SW480 (cell line): ENCODE measurements at places on chromosomes 13 and 19.

DNA sequence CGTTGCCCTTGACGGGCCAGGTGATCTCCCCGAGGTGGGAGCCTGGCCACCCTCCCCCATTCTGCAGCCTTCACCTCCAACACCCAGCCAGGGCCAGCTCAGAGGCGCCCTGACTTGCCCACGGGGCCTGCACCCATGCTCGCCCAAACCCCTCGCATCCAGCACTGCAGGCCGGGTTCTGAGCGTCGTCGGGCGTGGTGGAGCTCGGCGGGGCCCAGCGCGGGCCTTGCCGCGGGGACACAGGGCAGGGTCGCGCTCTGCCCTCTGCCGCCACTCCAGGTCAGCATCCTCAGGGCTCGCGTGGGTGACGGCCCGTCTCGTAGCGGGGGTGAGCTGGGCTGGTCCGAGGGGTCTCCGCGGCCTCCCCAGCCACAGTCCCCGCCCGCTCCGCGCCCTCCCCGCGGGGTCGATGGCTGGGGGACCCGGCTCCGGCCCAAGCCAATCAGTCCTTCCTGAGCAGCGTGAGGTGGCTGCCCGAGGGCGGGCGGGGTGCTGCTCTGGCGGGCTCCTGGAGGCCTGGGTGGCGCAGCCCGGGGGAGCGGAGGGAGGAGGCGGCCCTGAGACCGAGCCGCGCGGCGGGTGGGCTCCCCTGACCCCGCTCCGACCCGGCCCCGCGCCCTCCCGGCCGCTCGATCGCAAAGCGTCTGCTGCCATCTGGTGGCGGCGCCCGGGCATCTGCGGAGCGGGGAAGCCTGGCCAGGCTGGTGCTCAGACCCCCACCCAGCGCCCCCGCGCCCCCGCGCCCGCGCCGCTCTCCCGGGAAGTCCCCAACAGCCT is 61.4 kb downstream of the CCNE1 start:
- DNase-seq = no peak

GRCh38 chr19:34989298-34989697 is 10.8 kb upstream of the GRAMD1A start:
- no peak for DNase-seq

- DNase-seq = peak; percentile 56
Measured at GRCh38 chr19:17718947-17719711, at the start of gene MAP1S. MAP1S (plus strand) TSS chr19:17719480; CDS start chr19:17719503, 23 bp downstream.

- no peak for DNase-seq
Measured at GRCh38 chr13:74868049-74868448, 613.9 kb downstream of the TBC1D4 start.

DNA sequence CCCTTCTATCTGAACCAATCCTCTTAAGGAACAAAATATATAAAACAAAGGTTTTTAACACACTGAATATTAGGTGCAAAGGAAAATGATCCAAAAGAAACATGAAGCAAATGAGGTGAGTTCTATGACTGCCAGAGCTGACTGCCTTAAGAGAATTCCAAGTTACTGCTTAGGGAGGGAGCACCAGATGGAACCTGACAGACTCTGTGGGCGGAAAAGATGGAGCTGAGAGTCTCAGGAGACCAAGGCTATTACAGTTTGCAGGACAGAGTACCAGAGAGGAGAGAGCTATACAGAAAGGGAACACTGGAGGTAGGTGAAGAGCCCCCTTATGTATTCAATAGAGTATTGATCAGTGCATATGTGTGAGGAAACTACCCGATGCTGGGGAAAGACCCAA is 87.2 kb downstream of the B3GLCT start:
- DNase-seq = no peak

- DNase-seq = no peak
Measured at GRCh38 chr19:19464339-19465098, 50.8 kb downstream of the TSSK6 start.

DNA sequence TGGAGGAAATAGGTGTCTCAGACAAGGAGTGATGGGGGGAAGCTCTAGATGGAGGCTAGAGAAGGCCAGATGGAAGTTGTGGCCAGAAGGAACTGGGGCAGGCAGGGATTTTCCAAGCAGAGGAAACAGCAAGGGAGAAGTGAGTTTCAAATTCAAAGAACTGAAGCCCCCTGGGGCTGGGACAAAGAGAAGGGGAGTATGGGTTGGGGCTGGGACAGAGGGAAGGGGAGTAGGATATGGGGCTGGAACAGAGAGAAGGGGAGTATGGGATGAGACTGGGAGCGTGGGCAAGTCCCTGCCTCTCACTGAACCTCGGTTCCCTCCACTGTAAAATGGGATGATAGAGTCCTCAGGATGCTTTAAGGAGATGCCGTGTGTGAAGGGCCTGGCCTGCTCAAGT is 1.9 kb upstream of the GTF2F1 start:
- no peak for DNase-seq

DNA sequence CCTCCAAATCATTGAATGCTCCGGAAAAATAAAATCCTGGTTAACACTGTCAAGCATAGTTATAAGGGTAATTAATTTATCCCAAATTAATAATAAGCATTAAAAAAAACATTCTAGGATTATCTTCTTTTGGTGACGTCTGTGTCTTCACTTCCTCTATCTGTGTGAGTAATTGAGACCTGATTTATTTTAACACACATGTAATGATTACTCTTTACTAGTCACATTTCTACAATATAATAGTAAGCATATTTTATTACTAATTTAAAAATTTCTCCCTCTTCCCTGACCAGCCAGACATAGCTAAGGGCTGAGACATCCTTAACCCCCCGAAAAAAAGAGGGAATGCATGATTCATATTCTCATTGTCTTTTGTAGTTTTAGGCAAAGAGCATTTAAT is 2.3 kb downstream of the FNDC3A start:
- DNase-seq = no peak

DNA sequence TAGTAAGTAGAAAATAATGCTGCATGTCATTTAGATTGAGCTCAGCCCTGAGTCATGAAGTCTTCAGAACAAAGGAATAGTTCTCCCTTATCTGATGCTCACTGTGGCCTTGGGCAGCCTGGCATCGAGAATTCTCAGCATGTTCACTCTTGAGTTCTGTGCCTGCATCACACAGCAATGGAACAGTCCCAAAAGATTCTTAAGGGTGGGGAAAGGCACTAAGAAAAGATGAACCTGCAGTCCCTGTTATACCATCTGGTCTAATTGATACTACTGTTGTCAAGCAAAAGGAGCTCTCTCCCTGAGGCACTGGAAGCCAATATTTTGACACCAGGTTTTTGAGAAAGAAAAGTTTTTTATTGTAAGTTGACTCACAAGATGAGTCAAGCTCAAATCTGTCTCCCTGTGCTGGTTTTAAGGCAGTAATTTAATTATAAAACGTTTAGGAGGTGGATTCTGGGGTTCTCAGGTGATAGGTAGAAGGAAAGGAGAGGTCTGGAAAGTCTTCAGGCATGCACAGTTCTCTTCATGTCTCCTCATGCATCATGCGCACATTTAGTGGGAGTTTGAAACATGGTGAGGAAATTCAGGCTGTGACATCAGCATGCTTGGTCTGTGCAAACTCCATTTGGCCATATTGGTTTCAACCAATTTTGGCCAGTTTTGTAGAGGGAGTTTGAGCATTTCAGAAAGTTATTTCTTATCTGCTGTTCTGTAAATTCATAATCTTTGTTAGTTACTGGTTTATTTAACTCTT is 38.1 kb upstream of the ZNF766 start:
- no peak for DNase-seq

DNA sequence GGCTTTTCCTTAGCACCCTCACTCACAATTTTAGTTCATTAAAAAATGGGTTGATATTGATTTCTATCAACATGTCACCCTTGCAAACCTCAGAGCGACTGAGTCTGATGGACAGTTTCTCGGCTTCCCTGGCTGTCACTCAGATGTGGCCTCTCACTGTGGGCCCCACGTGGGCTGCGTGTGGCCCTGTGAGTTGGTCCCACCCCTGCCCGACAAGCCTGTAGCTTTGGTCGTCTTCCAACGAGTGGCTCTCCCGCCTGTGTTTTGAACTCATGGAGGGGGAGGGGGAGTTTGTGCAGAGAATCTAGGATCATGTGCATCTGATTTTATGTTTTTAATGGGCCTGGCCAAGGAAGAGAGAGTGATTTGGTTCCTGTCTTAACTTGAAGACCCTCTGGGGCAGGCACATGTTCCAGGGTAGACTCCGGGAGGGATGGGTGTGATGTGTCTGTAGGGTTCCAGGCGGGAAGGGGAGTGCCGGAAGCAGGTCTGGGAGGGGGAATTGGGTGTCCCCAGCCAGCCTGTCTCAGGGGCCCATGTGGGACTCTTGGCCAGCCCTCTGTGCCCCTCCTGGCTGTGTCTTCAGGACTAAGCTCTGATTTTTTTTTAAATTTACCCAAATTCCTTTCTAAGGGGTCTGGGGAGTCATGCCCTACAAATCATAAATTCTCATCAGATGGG is 18.9 kb downstream of the ATP11A start:
- DNase-seq = no peak

- DNase-seq = no peak
Measured at GRCh38 chr13:20178156-20178555, 14.6 kb downstream of the GJB2 start.

- no peak for DNase-seq
Measured at GRCh38 chr19:51294211-51294976, 17.1 kb upstream of the IGLON5 start.

GRCh38 chr13:90898811-90899210 is 448.7 kb upstream of the MIR17HG start:
- no peak for DNase-seq

DNA sequence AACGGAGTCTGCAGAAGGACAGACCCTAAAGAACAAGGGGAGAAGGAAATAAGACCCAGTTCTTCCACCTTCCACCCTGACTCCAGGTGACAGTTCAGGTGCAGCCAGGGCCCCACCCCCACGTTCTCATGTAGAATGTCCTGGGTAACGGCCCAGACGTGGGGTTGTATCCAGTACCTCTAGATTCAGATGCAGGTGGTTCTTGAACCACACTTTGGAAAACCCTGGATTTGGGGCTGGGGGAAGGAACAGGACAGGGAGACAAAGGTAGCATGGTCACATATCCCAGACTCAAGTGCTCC is 2.2 kb downstream of the DMPK start:
- DNase-seq = no peak

GRCh38 chr13:114101358-114102130 is 30.9 kb downstream of the RASA3 start:
- DNase-seq = no peak

DNA sequence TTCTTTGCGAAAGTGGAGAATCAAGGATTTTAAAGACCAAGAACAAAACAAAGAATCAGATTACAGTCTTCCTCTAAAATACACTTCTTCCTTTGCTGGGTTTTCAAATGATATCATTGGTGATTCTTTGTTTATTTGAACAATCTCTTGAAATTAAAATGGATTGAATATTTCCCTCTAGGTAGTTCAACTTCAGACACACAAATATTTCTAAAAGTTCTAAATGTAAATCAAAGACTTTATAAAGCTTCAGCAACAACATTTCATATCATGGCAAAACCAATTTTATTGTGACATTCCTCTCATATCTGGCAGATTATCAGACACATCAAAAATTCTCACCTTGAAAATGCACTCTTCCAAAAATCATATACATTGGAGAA is 13.0 kb downstream of the ZIC2 start:
- DNase-seq = no peak

- DNase-seq = no peak
Measured at GRCh38 chr13:44669534-44669933, 93.4 kb upstream of the TSC22D1 start.

- DNase-seq = peak; percentile 79
Measured at GRCh38 chr13:53250272-53250875, 221.8 kb downstream of the OLFM4 start.

- no peak for DNase-seq
Measured at GRCh38 chr13:23966691-23967615, 69.7 kb upstream of the C1QTNF9B start.

- no peak for DNase-seq
Measured at GRCh38 chr19:34673590-34673989, 3.4 kb downstream of the SCGB2B2 start.

GRCh38 chr19:32599736-32600157 is 18.8 kb downstream of the PDCD5 start:
- DNase-seq = peak; percentile 67

DNA sequence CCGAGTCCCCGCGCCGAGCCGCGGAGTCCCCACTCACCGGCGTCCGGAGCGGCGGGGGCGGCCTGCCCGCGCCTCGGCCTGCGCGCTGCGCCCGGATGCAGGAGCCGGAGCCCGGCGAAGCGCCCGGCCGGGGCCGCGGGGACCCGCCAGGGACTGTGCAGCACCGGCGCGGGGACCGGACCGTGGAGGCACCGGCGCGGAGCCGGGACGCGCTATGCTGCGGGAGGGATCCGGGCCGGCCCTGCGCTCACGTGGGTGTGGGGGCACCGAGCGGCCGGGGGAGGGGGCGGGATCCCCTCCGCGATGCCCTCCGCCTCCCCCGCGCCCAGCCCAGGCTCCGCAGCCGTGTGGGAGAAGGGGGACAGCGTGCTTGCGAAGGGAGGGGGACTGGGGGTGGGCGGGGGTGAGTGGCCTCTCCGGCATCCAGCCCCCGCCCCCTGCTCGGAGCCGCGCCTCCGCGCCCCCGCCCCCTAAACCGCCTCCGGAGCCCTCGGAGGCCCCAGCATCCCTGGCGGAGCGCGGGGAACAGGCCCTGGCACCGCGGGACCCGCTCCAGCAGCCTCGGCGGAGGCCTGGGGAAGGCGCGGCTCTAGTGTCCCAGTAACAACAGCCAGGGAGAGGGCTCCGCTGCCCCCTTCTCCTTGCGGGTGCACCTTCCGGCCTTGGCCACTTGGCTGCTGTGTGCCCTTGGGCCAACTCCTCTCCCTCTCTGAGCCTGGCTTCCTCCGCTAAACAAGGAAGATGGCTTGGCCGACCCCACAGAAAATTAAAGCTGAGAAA is at the start of gene SLC1A6:
Gene SLC1A6 (minus strand): TSS at position 389 of the 780 bp plus-strand sequence. CDS start 6,954 bp downstream, outside the sequence.
- DNase-seq = no peak

DNA sequence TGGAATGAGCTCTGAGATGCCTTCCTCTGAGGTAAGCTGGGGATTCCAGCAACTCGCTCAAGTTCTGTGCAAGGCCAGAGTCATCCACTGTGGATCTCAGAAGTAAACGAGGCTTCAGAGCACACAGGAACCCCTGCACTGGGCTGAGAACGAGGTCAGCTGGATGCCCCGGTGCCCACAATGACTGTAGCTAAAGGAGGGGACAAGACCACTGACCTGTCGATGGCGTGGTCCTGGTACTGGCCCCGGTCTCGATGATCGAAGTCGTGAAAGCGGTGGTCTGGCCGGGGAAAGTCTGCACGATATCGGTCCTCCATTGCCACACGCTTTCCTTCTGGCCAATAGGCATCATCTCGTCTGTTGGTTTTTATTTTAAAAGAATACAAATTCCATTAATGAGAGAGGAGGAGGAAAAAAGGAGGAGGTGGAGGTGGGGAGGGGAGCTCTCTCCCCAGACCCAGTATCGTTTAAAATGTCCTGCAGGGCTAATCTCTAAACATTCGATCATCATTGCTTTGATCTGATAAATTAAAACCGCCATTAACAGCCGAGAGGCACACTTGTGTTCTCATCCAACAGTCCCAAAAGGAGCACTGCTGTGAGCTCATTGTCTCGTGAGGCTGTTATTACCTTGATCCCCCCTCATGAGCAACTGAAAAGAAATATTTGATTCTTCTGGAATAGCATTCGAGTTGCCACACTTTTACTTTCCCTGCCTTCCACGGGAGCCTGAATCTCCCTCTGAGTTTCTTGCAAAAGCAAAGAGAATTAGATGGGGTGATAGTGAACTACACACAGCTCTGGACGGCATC is 25.0 kb upstream of the TINCR start:
- DNase-seq = no peak

GRCh38 chr13:69391756-69392155 is 715.9 kb upstream of the ATXN8OS start:
- DNase-seq = no peak
